ENCODE measurements at places on chromosomes 6 and 20. TPM values are rescaled to one million over a fixed set of nuclear protein-coding genes. Genes with fewer than 3 reads are reported as not detected.

The GJA10 gene
- not detected for total RNA-seq

The OR2B6 gene
- not detected for total RNA-seq

The TMEM200A gene
- 0.16 TPM for total RNA-seq

The SLC17A3 gene
- not detected for total RNA-seq

The TMEM74B gene
- total RNA-seq: 3.9 TPM

The EBF4 gene
- 2.0 TPM for total RNA-seq

The SAPCD1 gene
- total RNA-seq: 1.1 TPM
